HFFc6 (cell line): ENCODE measurements at places on chromosomes 2 and 18.

GRCh38 chr2:239035361-239035814 is 187.5 kb downstream of the TWIST2 start:
- H3K27me3 ChIP-seq = peaks cover 26% of the 10 kb centered on the region
- H3K4me3 ChIP-seq = no peak overlapping the region
- no peak overlapping the region for H3K27ac ChIP-seq
- no peak for DNase-seq
- no peaks in the 10 kb centered on the region for H3K36me3 ChIP-seq

DNA sequence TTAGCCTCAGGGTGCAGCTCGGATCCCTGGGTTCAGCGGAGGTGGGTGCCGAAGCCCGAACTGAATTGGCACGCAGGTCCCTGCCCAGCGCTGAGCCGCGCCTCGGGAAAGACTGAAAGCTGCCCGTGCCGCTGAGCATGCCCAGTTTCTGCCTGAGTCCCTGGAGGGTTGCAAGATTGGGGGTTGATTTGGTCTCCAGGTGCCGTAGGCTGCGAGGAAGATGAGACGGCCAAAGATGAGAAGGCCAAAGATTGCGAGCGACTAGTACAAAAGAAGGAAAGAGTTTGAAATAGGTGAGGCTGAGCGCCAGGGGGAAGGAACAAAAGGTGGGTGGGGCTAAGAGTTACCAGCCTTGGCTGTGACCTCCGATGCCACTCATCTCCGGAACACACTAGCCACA is 852 bp upstream of the KCNH7 start:
- no peak overlapping the region for H3K27ac ChIP-seq
- H3K4me1 ChIP-seq = no peaks in the 10 kb centered on the region
- no peak overlapping the region for H3K4me3 ChIP-seq

DNA sequence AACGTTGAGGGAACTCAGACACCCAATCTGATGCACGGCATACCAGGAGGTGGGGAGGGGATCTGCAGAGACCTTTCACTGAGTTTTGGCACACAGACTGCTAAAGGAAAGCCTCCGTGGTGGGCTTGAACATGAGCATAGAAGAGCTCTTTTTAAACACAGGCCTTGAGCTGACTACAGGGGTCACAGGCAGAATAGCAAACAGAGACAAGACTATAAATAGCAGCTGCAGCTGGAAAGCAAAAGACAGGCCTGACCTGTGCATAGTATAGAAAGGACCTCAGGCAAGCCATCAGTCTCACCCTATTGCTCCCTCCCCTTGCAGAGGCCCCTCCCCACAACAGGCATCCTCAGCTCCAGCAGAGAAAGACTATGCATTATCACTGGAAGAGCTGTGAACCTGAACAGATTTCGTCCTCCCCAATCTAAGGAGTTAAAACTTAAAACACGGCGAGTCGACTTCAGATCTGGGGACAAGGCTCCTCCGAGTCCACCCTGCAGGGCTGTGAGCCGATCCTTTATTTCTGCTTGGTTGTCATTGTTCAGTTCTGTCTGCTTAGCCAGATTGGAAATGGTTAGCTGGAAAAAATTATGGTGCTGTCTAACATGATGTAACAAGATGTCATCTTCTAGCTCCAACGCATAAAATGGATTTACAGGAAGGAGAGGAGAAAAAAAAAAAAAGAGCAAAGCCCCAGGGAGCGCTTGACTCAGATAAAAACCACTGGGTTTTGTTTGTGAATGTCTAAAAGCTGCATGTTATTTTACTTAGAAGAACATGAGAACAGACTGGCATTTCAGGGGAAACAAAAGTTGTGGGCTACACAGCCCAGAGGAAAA is 25.2 kb upstream of the LCLAT1 start:
- peak overlapping the region; percentile 73 for H3K27ac ChIP-seq
- peak; percentile 36 for DNase-seq
- peak overlapping the region; percentile 67 for H3K4me3 ChIP-seq
- no peaks in the 10 kb centered on the region for H3K36me3 ChIP-seq
- H3K4me1 ChIP-seq = peaks cover 39% of the 10 kb centered on the region

- H3K36me3 ChIP-seq = 0 out of 2 replicates have a peak, but pooled peaks cover 5% of the 10 kb centered on the region
- no peak overlapping the region for H3K27ac ChIP-seq
- H3K4me1 ChIP-seq = no peaks in the 10 kb centered on the region
- H3K4me3 ChIP-seq = no peak overlapping the region
These were observed 497 bp downstream of the DSC3 start for GRCh38 chr18:31042084-31042405.

DNA sequence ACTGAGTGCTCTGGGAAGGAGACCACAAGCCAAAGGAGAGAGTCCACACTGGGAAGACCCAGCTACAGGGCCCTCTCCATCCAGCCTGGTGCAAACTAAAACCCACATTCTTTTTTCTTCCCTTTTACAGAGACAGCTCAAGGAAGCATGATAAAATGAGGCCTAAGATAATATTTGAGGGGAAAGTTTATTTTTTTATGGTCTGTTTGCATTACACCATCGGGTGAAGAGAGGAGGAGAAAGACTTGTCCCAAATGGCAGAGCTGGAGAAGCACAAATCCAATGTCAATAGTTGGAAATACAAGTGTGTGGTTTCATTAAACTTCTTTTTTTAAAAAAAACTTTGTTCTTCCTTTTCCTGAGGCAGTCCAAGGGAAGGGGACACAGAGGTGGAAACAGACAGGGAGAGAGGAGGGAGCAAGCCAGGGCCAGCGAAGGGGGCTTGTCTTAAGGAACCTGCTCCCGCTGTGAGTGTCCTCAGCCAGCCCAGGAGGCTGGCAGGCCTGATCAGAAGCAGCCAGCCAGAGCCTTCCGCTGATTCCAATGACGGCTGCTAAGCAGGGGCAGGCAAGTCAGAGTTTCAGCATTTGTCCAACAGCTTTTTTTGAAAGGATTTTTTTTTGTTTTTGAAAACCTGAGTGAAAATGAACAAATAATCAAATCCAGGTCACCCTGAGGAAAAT is 203.8 kb upstream of the SIX2 start:
- no peak overlapping the region for H3K4me3 ChIP-seq
- no peaks in the 10 kb centered on the region for H3K4me1 ChIP-seq
- no peak for DNase-seq

- H3K4me3 ChIP-seq = no peak overlapping the region
- H3K27me3 ChIP-seq = no peaks in the 10 kb centered on the region; the same call in 1 of the 2 replicates
- no peaks in the 10 kb centered on the region for H3K4me1 ChIP-seq
- no peak overlapping the region for H3K27ac ChIP-seq
These were observed 449.6 kb upstream of the CDH20 start for GRCh38 chr18:60883587-60883986.

GRCh38 chr18:3658529-3658928 is 208.6 kb downstream of the TGIF1 start:
- peaks cover 12% of the 10 kb centered on the region for H3K36me3 ChIP-seq
- DNase-seq = no peak
- no peak overlapping the region for H3K27ac ChIP-seq
- H3K27me3 ChIP-seq = no peaks in the 10 kb centered on the region; the same call in 1 of the 2 replicates

DNA sequence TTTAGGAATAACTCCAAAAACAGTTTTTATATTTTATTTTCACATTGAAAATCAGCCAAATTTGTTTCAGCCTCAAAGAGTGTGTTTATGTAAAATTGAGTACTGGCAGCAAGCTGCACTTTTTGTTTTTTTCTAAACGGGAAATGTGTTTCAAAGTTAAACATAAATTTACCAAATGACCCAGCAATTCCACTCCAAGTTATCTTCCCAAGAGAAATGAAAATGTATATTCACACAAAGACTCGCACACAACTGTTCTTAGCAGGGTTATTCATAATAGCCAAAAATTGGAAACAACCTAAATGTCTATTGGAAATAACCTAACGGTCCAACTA is 9.3 kb downstream of the ALPK2 start:
- no peak overlapping the region for H3K4me3 ChIP-seq
- H3K36me3 ChIP-seq = no peaks in the 10 kb centered on the region
- no peak for DNase-seq
- peaks cover 5% of the 10 kb centered on the region for H3K4me1 ChIP-seq
- peaks cover 4% of the 10 kb centered on the region for H3K27me3 ChIP-seq
- H3K27ac ChIP-seq = no peak overlapping the region

- peaks cover 2% of the 10 kb centered on the region; the same call in 1 of the 2 replicates for H3K27me3 ChIP-seq
- no peaks in the 10 kb centered on the region for H3K4me1 ChIP-seq
- no peak overlapping the region for H3K4me3 ChIP-seq
- H3K36me3 ChIP-seq = no peaks in the 10 kb centered on the region
These were observed 133.7 kb downstream of the CBLN2 start for GRCh38 chr18:72410399-72410798.

DNA sequence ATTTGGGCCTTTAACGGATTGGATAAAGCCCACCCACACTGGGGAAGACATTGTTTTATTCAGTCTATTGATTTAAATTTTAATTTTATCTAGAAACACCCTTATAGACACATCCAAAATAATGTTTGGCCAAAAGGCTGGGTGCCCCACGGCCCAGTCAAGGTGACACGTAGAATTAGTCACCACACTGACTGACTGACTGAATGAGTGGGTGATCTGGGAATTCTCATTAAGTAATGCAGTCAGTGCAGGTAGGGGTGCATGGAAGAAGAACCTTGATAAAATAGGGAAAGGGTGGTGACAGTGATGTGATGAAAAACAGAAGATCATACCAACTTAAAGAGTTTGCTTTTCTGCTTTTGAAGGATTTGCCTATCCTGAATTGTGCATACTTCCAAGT is 554.8 kb downstream of the DCC start:
- H3K4me3 ChIP-seq = no peak overlapping the region
- H3K27ac ChIP-seq = no peak overlapping the region
- H3K36me3 ChIP-seq = no peaks in the 10 kb centered on the region; the same call in 1 of the 2 replicates
- H3K4me1 ChIP-seq = no peaks in the 10 kb centered on the region
- no peak for DNase-seq

DNA sequence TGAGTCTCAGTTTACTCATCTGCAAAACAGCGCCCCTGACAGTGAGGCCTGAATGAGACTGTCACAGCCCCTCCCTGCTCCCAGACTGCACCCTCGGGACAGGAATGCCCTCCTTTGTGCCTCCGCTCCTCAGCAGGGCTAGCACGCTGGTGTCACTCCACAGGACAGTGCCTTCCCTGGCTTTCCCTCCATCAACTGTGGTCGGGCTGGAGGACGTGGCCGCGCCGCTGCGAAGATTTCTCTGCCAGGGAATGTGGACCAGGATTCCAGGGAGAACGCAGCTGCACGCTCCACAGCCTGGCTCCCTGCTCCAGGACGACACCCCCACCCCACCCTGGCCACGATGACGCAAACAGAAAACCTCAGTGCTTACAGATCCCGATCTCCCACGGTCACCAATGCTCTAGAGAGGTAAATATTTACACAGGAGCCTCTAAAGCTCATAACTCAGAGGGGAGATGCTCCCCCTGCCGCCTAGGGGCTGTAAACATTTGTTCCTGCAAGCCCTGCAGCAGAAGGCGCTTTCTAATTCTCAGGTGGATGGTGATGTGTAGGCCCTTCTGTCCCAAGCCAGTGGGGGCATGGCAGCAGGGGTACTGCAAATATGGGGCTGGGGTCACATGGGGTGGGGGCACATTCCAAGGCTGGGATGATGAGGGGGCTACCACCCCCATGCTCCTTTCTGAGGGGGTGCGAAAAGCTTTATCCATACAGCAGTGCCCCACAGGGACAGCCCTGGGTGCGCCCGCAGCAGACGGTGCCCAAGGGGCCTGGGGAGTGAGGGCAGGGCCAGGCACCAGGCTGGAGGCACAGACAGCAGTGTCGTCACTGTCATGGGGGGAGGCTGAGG is 12.4 kb downstream of the HS6ST1 start:
- H3K36me3 ChIP-seq = peaks cover 4% of the 10 kb centered on the region; the same call in 1 of the 2 replicates
- peaks cover 1% of the 10 kb centered on the region for H3K27me3 ChIP-seq
- H3K27ac ChIP-seq = peak overlapping the region; percentile 98
- peak; percentile 94 for DNase-seq
- peak overlapping the region; percentile 80 for H3K4me3 ChIP-seq
- H3K4me1 ChIP-seq = peaks cover 66% of the 10 kb centered on the region

DNA sequence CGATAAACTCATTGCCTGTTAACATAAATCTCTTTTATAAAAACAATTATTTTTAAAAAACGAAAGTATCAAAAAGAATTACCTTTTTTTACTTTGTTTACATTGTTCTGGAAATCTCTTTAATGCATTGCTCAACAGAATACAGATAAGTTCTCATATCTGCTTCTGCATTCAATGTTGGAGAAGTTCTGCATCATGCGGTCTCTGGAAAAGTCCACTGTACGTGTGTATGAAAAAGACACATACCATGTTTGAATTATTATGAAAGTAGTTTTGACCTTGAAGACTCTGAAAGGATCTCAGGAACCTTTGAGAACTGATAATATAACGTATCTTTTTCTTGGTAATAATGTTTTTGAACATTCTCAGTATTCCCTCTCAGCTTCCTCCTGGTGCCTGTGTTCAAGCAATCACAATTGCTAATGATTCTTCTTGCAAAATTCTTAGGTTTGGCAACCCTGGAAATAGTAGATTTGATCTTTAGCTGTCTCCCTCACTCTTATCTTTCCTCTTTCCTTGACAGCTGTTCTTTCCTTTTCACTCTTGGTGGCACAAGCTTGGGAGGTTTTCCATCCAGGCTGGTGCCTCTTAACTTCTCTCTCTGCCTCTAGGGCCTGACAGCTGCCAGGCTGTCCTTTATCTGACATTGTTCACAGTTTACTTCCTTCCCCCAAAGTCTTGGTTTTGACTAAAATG is 12.4 kb upstream of the IL1R1 start:
- peaks cover 60% of the 10 kb centered on the region for H3K4me1 ChIP-seq
- peaks cover 2% of the 10 kb centered on the region for H3K27me3 ChIP-seq
- no peak for DNase-seq

DNA sequence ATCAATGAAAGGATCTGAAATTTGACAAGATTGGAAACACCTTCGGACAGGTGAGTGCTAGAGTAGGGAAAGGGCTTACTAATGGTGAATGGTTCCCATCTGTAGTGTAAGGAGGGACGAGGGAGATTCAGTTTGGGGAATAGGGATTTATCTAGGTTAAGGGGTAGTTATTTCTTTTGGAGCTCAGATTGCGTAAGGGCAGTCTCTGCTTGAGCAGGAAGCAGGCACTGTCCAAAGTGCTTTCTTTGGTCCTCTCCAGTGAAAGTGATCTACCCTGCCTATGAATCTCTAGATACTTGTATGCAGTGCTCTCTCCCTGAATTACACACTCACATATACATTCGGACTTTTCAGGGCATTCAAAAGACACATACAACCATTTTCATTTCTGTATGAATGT is 272.9 kb upstream of the FIGN start:
- no peak for DNase-seq
- no peaks in the 10 kb centered on the region for H3K4me1 ChIP-seq
- no peak overlapping the region for H3K4me3 ChIP-seq
- no peaks in the 10 kb centered on the region for H3K36me3 ChIP-seq
- H3K27me3 ChIP-seq = no peaks in the 10 kb centered on the region
- no peak overlapping the region for H3K27ac ChIP-seq

DNA sequence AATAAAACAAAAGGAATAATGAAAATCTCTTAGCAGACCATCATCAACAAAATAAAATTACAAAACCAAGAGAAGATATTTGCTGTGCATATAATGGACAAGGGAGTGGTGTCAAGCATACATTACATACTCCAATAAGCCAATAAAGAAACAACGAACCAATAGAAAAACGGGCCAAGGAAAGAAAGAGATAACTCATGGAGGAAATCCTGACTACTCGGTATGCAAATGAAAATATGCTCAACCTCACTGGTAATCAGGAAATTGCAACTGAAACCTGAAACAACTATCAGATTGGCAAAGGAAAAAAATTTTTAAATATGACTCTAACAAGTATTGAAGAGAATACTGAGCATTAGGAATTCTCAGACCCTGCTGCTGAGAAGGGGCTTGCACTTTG is 84.7 kb downstream of the BCL2 start:
- no peak overlapping the region for H3K27ac ChIP-seq
- peaks cover 12% of the 10 kb centered on the region for H3K27me3 ChIP-seq
- H3K36me3 ChIP-seq = no peaks in the 10 kb centered on the region; the same call in 1 of the 2 replicates
- no peak for DNase-seq
- H3K4me3 ChIP-seq = no peak overlapping the region
- peaks cover 30% of the 10 kb centered on the region for H3K4me1 ChIP-seq
